ENCODE measurements at places on chromosomes 16 and 17. TPM values are rescaled to one million over a fixed set of nuclear protein-coding genes. Genes with fewer than 3 reads are reported as not detected.

The OR1E2 gene
- not detected for polyA plus RNA-seq

The EVI2A gene
- polyA plus RNA-seq = 1.3 TPM

DNA sequence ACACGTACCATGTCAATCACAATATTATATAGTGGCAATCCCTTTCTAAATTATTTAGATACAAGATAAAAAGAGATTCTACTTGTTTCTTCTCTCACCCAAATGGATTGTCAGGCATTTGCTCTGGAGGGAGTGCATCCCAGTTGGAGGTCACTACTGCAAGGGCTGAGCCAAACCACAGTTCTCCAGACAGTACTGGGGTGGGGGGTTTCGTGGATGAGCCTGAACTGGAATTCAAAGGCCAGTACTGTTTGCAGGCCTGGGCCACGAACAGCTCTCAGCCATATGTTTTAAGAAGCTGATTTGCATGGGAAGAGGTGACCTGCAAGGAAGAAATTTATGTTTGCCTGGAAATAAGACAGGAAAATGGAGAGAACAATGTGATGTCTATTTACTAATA, 314.9 kb downstream of the PMP22 start:
- DNase-seq = no peak

The KRT17 gene
- polyA plus RNA-seq = 5.5 TPM

- DNase-seq = no peak
These were observed 93.1 kb downstream of the VAT1L start for GRCh38 chr16:77881355-77882030.

The RSL1D1 gene
- polyA plus RNA-seq = 55.5 TPM

The HS3ST3A1 gene
- polyA plus RNA-seq = 1.2 TPM

The EVI2B gene
- 2.0 TPM for polyA plus RNA-seq

GRCh38 chr17:72725433-72726068, 366.9 kb downstream of the SLC39A11 start:
- no peak for DNase-seq

DNA sequence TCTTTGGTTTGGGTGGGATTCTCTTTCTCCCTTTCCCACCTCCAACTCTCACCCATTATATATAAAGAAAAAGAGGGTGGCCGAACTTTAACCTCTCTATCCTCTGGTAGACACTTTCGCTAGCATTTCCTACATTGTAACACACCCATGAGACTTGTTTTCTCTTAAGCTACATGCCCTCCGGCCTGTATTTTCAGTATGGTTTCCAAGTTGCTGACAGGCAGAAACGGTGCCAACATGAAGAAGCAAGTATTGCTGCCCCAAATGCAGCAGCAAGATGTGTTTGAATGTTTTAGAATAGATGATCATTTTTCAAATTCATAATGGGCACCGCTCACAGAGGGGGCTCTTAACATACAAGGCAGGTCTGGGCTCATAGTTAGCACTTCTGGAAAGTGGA, 18.7 kb upstream of the CYB5B start:
- no peak for DNase-seq

DNA sequence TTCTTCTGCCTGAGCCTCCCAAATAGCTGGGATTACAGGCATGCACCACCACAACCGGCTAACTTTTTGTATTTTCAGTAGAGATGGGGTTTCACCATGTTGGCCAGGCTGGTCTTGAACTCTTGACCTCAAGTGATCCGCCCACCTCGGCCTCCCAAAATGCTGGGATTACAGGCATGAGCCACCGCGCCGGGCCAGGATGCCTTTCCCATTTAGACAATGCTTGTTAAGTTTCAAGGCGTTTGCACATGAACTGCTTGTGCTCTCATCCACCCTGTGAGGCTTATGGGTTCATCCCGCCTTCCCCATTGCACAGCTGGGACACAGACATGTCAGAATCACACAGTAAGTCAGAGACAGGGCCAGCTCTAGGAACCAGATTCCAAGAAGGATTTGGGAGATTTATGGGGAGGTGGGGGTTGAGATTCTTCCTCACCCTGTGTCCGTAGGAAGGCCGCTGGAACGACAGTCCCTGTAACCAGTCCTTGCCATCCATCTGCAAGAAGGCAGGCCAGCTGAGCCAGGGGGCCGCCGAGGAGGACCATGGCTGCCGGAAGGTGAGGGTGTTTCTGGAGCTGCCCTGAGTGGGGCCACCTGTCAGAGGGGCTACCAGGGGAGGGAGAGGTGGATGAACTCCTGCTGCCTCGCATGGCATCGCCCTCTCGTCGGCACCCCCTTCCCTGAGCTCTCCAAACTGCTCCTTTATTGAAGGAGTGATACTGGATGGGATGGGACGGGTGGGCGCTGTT, 46.3 kb downstream of the MRC2 start:
- DNase-seq = no peak

DNA sequence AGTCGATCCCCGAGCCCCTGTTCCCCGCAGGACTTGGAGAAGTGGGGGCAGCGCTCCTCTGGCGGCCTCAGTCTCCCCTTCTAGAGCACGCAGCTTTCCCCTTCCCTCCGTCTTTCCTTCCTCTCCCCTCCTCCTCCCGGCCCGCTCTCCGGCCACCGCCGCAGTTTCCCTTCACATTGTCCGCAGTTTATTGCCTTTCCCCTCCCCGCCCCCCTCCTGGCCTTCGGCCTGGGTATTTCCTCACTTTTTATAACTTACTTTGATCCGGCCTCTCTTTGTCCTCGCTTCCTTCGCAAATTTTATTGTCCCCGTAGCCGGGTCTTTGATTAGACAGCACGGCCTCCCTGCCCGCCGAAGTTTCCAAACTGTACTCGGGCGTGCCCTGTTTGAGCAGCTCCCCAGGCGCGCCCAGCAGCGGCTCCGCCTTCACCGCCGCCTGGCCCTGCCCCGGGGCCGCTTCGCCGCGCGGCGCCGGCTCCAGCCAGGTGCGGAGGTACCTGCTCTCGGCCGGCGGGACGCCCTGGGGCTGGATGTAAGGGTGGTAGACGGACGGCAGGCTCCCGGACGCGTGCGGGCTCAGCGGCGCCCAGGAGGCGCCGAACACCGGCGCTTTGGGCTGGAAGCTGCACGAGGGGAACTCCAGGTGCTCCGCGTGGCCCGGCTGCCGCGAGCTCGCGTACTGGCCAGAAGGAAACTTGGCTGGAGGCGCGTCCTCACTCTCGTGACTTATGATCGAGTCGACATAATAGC, 488 bp downstream of the HOXB9 start:
- DNase-seq = peak; percentile 63

DNA sequence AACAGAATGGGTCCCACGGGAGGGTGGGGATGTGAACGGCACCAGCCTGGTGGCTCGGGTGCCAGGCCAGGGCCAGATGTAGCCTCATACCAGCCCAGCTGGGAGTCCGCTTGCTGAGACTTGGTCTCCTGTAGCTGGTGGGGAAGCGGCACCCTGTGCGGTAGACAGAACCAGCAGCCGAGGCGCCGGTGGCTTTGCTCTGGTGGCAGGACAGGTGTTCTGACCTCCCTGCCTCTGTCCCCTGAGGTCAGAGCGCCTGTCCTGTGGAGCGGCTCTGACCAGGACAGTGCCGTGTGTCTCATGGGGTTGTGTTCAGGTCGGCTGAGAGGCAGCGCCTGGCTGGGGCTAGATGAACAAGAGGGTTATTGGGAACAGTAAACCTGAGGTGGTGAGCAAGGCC, 20.1 kb downstream of the RAB40C start:
- no peak for DNase-seq

Data from kidney (tissue), 22 donors.